ENCODE measurements at places on chromosomes 16 and 17.

- no peak for DNase-seq
These were observed 136.4 kb downstream of the ABCC6 start for GRCh38 chr16:16086653-16087446.

- no peak for DNase-seq
These were observed 6.6 kb downstream of the PRAC1 start for GRCh38 chr17:48715496-48716399.

DNA sequence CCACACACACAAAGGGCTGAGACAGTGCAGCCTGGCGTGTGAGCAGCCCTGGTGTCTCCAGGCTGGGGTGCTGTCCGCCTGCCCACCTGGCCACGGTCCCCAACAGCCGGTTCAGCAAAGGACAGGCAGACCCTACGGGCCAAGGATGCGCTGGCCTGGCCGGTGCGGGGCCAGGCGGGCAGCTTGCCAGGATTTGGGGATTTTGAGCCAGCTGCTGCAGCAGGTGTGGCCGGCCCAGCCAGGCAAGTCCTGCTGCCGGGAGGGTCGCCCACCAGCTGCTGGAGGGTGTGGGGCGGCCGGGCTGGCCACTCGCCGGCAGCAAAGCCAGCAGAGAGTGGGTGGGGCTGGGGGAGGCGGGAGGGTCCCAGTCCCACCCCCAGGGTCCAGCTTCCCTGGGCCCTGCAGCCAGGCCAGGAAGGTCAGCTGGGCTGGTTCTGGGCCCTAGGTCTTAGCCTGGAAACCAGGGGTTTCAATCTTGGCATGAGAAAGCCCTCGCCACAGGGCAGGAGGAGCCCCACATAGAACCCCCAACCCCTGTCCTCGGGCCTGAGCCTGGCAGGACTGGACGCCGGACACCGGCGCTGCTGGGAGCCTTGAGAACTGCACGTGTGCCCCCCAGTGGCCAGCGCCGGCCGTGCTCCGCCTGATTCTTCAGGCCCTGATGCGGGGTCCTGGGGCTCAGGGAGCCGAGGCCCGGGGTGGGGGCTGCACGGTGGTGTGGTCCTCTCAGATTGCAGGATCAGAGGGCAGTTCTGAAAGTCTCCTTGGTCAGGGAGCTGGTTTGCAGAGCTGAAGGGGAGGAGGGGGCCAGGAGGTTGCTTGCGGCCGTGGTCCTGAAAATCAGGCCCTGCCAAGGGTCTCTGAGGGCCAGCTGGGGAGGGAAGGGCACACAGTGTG, 17.6 kb upstream of the SSTR5 start:
- peak; percentile 34 for DNase-seq

DNA sequence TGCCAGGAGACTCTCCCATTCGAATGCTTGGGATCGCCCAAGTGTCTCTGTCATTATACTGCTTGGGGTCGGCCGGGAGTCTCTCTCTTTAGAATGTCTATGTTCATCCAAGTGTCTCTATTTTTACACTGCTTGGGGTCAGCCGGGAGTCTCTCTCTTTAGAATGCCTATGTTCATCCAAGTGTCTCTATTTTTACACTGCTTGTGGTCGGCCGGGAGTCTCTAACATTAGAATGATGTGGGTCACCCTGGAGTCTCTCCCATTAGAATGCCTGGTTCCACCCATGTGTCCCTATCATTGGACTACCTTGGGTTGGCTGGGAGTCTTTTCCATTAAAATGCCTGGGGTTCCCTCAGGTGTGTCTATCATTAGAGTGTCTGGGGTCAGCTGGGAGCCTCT, 2230.4 kb downstream of the TP53TG3F start:
- no peak for DNase-seq

DNA sequence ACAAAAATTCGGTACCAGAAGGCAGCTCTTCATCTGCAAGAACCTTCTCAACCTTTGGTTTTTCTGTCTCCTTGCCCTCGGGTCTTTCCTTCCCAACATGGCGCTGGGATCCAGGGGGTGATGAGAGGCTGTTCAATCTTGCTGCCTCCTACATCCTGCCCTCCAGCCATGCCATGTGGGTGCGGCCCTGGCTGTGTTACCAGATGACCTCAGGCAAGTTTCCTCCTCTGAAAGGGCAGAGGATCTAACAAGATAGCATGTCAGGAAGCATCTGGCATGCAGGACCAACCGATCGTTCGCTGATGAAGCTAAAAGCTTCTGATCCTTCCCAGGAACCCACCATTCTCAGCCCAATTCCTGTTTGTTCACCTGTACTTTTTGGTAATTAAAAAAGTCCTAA, 36.8 kb upstream of the BCAR1 start:
- DNase-seq, result no peak

All from activated CD4-positive, alpha-beta T cell treated with anti-CD3 and anti-CD28 coated beads, Interleukin-2, amount 50 U/mL, for 1 hour (primary cell).